Hematopoietic multipotent progenitor cell treated with erythropoietin and hydrocortisone succinate and interleukin-3 and kit ligand, for 6 days (in vitro differentiated cells): ENCODE measurements at places on chromosomes 12 and 14.

GRCh38 chr12:45762185-45763110, 32.9 kb downstream of the ARID2 start:
- peak; percentile 81 for DNase-seq

GRCh38 chr12:50557421-50557820, 52.6 kb downstream of the DIP2B start:
- DNase-seq: peak; percentile 2

DNA sequence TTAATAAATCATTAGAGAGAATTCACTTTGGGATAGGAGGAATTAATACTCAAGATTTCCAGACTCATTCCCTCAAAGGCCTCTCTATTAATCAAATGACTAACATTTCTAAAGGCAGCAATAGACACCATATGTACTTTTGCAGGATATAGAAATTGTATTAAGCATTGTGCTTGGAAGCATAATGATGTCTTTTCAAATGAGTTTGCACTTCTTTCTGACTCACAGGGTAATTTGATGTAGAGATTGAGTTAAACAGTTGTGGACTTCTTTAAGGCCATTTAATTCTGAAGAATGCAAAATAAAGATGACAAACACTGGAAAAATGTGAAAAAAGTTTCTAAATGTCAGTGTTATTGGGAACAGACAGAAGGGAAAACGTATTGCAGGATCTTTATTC, 63.4 kb upstream of the CSRP2 start:
- no peak for DNase-seq

GRCh38 chr14:78359581-78359980, 189.4 kb downstream of the NRXN3 start:
- DNase-seq: no peak
